ENCODE measurements at places on chromosomes 2 and 18.

DNA sequence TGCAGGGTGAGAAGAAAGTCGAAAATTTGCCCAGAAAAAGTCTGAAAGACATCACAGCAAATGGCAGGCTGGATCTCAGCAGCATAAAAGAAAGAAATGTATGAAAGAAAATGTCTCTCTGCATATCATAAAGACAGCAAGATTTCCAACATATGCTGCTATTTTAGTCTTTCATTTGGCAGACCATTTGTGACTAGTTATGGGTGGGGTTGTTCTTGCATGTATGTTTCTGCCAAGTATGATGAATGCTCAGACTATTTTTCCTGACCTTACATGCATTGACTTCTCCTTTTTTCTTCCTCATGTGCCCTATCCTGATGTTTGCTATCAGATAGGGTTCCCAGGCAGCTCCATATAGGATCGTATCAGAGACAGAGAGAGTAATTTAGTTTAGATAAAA lies 58.5 kb upstream of the PARD3B start:
- DNase-seq, result no peak

DNA sequence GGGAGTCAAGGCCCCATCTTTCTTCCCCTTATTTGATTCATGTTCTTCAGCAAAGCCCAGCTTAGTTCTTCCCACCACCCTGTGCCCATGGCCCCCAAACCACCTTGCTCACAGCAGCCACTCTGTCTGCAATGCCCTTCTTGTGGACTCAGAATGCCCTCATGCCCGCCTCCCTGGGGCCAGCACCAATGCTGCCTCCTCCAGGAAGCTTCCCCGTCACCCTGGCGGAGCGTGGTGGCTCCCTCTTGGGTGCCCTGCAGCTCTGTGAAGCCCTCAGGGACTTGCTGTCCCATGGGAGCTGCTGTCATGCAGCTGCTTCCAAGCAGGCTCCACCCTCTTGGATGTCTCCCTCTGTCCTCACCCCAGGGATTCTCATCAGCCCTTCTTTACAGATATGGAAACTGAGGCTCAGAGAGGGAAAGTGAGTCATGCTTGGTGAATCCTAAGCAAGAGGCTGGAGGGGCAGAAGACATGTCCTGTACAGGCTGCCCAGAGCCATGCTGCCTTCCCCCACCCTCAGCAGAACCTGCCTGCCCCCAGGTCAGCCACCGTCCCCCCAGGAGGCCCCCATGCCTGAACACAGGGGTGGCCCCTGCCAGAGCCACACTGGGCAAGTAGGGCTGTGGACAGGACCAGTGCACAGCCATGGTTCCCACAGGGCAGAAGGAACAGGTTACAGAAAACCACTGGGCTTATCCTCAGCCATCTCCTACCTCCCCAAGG lies 11.8 kb upstream of the DUSP2 start:
- DNase-seq, result no peak

DNA sequence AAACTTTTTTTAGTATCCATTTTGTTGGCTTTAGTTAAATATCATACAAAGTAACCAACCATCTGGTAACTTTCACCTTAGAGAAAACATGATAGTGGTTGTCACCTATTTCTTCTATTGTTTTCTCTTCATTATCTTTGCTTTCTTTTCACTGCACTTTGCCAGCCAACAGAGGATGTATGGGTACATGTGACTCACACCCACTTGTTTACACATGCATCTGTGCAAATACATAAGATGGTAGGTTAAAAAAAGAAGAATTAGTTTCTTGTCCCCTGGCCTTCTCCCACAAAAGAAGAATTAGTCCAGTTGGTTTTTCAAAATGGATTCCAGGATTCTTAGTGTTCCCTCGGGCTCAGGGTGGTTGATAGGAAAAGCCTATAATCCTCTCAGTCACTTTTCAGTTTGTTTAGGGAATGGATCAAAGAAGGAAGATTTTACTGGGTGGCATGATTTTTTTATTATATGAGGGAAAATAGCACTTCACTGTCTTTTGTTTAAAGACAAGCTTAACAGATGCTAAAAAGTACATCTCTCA lies 46.6 kb downstream of the CDK15 start:
- no peak for DNase-seq

DNA sequence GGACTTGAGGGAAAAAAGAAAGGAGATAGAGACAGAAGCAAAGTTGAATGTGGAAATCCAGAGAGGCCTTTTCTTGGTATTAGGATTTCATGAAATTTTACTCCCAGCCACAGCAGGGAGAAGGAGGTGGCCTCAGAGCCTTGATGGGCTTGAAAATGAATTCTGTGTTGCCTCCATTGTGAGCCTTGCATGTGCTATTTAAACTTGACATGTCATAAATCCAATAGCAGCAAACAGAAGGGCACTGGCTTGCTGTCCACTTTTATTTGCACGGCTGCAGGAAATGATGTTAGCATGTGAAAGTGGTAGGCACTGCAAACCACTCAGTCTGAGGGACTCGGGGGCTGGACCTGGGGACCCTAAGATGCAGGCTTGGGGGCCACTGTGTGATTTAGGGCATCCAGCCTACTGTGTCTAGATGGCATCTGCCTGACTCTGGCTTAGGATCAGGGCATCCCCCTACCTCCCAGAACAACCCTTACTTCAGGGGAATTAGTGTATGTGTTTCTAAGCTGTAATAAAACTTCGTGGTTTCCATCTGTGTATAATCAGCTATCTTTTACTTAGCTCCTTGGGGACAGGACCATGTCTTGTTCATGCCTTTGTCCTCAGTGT lies 139.1 kb upstream of the SKOR2 start:
- no peak for DNase-seq

DNA sequence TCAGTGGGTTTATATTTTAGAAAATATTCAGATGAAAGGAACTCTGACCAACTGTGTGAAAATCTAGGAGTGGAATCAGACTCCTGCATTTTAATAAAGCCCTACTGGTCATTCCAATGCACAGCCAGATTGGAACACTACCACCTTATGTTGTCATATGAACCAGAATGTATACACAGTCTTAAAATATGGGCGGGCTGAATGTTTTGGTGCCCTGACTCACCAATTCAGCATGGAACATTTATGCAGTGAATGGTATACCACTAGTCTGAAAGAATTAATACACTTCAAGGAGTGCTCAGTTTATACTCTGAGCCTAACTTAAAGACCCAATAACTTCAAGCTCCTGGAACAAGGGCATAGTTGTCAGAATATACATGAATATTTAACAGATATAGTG lies 280.9 kb upstream of the TCF4 start:
- no peak for DNase-seq

GRCh38 chr2:46082531-46083485 lies 214.4 kb upstream of the EPAS1 start:
- DNase-seq, result no peak

DNA sequence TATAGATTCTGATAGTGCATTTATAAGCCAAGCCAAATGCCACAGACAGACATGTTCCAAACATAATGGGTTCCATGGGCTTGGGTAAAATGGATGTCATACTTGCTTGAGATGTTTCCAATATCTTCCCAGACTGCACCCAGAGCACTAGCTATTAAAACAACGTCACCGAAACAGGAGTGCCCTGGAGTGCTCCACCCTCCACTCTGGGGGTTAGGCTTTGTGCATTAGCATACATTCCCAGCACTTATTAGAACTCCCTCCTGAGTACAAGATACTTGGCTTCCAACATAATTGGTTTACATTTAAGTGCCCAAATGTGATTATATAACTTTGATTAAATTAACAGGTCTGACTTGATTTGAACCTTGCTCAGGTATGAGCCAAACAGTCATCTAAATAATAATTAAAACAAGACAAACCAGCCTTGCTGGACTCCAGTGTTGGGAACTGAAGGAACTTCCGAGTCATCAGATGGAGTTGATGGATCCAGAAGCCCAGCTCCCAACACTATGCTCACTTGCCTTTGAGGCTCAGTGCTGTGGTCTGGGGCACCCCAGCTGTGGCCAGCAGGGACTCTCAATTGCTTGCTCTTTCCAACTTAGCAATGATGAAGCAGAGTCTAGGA lies 60.5 kb upstream of the LGALSL start:
- no peak for DNase-seq

DNA sequence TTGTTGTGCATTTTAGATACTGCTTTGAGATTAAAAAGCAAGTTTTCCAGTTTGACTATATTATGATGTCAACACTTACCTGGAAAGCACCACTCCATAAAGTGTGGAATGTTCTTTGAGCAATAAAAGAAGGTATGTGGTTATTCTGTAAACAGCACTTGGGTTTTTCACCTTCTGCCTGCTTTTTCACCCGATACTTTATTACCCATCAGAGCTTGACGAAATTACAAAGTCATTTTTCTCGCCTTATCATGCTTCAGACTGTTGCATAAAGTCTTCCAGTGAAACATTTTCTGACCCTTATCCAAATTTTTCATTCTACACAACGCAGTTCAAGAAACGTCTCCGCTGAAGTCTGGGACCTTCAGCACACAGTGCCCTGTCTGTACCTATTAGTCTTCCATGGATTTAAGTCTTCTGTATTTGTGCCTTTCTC lies 25.2 kb downstream of the CAB39 start:
- DNase-seq, result no peak

GRCh38 chr2:50753234-50753633 lies 278.7 kb downstream of the NRXN1 start:
- no peak for DNase-seq

DNA sequence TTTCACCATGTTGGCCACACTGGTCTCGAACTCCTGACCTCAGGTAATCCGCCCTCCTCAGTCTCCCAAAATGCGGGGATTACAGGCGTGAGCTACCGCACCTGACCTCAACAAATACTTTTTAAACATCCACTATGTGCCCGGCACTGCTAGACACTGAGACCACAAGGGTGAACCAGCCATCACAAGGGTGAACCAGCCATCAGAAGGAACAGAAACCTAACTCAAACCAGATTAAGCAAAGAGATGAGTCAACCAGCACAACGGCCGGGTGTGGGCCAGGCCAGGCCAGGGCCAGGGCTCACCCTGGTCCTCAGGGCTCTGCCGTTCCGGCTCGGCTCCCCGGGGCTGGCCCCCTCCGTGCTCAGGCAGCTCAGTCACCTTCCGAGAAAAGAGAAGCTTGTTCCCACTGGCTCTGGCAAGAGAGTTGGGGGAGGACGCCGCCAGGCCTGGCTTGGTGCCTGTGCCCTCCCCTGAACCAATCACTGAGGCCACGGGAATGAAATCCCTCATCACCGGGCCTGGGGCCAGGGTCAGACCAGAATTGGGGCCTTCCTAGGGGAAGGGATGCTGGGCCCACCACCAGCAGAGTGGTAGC lies 4.4 kb downstream of the TEX44 start:
- no peak for DNase-seq

- no peak for DNase-seq
These were observed 16.8 kb downstream of the KCNH7 start for GRCh38 chr2:162821718-162822117.

- DNase-seq, result no peak
These were observed 38.0 kb downstream of the CYP1B1 start for GRCh38 chr2:38037757-38038621.

- DNase-seq, result no peak
These were observed 278.4 kb upstream of the DDX18 start for GRCh38 chr2:117536139-117536538.

GRCh38 chr2:66962716-66963115 lies 434.4 kb upstream of the ETAA1 start:
- DNase-seq, result no peak

DNA sequence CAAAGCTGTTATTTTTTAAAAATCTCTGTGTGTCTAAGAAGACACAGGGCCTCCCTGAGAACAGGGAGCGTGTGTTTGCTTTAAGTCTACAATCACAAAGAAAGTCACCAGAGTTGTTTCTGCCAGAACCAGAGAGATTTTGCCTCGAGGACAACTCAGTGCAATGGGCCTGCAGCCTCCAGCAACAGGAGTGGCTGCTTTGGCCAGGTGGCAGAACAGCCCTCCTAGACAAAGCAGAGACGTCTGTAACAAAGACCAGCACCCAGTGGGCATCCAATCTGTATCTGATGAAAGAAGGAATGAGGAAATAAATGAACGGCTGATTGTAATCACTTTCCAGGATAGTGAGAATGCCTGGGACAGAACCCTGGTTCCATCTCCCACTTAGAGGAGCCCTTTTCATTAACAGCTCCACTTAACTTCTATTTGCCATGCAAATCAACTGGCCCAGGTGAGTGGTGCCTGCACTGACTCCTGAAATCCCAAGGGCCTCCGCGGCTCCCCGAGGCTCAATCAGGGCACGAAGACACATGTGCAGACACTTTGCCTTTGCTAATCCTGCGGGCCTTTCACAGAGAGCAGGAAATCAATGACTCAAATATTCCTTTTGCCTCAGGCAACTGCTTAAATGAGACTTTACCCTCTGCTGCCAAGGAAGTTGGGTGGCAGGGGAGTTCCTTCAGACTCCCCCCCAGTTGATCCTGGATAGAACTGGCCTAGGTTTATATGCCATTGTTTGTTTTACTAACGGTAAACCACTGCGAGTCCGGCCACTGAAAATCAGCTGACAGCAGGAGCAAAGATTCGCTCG lies 146.5 kb downstream of the CABLES1 start:
- no peak for DNase-seq

GRCh38 chr2:104406261-104406726 lies 447.6 kb upstream of the POU3F3 start:
- DNase-seq, result no peak

- no peak for DNase-seq
These were observed 99.7 kb upstream of the ODC1 start for GRCh38 chr2:10547663-10548376.

DNA sequence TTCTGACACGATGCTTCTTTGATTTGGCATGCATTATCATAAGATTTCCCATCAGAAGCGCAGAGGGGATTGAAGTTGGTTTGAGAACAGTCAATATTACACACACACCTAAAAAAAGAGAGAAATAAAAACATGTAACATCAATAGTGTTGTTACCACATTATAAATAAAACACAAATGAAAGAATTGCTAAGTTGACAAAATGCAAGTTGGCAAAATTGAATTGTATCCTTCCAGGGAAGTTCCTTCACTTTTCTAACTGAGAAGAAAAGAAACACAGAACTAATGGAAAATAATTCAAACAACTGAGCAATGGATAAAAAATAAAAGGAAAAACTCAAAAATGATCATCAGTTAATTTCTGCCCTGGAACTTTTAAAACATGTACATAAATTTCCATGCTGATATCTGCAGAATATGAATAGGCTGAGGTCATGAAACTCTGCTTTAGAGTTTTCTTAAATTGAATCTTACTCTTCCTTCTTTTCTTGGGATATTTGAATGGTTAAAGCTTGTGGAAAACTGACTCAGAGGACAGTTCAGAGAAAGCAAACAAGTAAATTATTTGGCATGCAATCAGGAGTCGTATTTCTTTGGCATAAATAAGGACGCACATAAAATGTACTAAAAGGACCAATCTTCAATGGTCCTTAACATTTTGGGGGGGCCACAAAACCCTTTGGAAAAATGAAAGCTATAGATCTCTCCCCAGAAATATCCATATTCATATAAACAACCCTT lies 152.4 kb upstream of the CAVIN2 start:
- no peak for DNase-seq

DNA sequence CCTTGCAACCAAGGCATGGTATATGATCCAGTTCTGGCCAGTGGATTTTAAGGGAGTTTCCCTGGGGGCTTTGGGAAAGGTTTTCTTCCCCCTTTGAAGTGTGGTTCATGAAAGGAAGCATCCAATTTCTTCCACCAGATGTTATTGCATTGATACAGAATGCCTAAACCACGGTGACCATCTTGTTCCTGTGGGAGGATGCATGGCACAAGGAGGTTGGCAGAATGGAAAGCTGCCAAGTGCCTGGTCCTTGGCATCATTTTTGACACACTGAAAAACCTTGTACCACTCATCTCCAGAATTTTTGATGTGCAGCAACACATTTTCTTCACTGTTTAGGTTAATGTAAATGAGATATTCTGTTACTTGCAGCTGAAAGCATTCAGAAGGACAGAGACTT lies 55.2 kb upstream of the CXCR4 start:
- no peak for DNase-seq

- no peak for DNase-seq
These were observed 3.0 kb downstream of the NPC1 start for GRCh38 chr18:23583071-23583865.

Data from cortex of kidney (tissue), 1 donor.